ENCODE measurements at places on chromosomes 1 and 21. TPM values are rescaled to one million over a fixed set of nuclear protein-coding genes. Genes with fewer than 3 reads are reported as not detected.

DNA sequence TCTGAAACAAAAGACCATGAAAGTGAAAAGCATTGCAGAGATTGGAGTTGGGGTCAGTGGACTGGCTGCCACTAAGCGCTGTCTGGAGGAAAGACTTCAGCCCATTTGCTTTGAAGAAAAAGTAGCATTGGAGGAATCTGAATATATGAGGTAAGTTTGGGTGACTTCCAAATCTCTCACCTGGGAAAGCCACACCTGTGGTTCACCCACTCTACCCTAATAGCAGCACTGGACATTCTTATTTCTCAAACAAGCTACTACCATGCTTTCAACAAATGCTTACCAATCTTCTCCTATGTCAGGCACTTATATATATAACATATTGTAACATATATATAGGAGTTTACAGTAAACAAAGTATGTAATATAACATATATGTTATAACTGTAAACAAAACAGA, 76.0 kb upstream of the POGK start:
- no peak for DNase-seq

- peak; percentile 65 for DNase-seq
These were observed 539 bp downstream of the LAMC1 start for GRCh38 chr1:183023601-183024316.

GRCh38 chr1:20726118-20726911, 6.2 kb downstream of the SH2D5 start:
- no peak for DNase-seq

DNA sequence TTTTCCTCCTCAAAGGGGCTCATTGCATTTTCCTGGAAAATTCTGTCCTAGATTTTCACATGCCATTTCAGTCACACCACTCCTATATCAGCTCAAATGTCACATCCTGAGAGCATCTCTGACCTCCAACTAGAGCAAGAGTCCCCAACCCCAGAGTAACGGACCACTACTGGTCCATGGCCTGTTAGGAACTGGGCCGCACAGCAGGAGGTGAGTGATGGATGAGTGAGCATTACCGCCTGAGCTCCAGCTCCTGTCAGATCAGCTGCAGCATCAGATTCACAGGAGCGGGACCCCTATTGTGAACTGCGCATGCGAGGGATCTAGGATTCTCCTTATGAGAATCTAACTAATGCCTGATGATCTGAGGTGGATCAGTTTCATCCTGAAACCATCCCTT, 12.7 kb upstream of the RRP15 start:
- no peak for DNase-seq

- no peak for DNase-seq
These were observed at the start of gene NPR1 for GRCh38 chr1:153678519-153679336. TSS of gene NPR1 (plus strand) at chr1:153678688. CDS start at chr1:153679109, 421 bp downstream.

- DNase-seq, result no peak
These were observed 294.5 kb downstream of the RRAGC start for GRCh38 chr1:38565020-38565491.

GRCh38 chr21:34946916-34947534, 102.1 kb downstream of the RUNX1 start:
- DNase-seq, result no peak

GRCh38 chr1:65068202-65069010, 79.6 kb upstream of the AK4 start:
- DNase-seq, result peak; percentile 22

GRCh38 chr1:23403735-23404486, 20.6 kb downstream of the TCEA3 start:
- DNase-seq, result peak; percentile 79

GRCh38 chr1:227260433-227260832, 57.9 kb downstream of the CDC42BPA start:
- no peak for DNase-seq

DNA sequence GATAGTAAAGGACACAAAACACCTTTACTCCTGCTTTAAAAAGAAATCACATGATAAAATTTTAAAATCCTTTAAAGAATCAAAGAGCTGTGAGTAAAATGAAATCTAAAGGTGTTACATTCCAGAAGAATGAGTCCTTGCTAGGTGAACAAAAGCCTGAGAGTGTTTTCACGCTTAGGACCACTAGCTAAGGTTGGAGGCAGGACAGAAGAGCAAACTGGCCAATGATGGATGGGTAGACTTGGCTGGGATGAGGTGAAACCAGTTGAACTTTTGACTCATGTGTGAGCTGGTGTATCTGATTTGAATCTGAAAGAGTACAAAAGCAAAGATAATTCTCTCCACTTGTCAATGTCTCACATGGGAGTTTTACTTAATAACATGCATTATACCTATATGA, 35.1 kb downstream of the CATSPERE start:
- DNase-seq, result no peak

- peak; percentile 52 for DNase-seq
These were observed 455 bp downstream of the BSDC1 start for GRCh38 chr1:32393832-32394140.

DNA sequence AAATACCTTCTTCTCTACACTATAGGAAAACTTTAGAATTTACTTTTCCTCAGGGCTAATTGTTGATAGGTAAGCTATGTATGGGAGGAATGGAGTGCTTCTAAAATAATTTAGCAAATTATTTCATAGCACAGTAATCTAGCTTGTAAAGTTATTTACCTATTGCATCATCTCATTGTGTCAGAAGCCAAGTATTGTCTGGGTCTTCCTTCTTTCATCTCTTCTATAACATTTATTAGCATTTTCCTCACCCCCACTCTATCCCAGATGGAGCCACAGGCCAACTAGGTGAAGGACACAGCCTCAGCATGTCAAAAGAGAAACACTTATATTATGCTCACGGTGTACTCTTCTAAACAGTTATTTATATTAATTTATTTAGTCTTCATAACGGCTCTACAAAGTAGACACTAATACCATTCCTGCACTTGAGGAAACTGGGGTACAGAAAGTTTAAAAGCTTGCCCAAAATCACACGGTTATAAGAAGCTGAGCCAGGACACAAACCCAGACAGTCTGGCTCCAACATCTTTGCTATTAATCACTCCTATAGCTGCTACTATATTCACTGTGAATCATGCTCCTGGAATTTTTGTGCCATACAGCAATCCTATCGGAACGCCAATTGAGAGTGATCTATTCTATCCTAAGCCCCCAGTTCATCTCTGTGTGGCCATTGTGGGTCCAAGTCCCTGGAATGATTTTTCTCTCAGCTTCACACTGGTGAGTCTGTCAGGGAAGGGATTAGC, 43.1 kb downstream of the OR10J5 start:
- no peak for DNase-seq

DNA sequence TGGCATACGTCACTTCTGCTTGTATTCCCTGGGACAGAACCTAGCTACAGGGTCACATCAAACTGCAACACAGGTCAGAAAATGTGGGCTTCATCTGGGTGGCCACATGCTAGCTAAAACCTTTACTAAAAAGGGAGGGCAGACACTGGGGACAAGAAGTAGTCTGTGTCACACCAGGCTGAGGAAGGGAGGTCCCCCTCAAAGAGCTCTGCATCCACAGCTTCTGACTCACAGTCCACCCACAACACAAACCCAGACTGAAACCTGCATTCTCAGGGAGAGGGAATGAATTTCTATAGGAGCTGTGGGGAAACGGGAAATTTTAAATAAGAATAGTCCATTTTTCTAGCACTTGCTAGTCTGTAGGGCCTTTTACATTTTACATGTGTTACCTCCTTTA, 16.2 kb downstream of the OLIG2 start:
- no peak for DNase-seq

- peak; percentile 16 for DNase-seq
These were observed 1016.1 kb downstream of the KCNT2 start for GRCh38 chr1:195591917-195592672.

DNA sequence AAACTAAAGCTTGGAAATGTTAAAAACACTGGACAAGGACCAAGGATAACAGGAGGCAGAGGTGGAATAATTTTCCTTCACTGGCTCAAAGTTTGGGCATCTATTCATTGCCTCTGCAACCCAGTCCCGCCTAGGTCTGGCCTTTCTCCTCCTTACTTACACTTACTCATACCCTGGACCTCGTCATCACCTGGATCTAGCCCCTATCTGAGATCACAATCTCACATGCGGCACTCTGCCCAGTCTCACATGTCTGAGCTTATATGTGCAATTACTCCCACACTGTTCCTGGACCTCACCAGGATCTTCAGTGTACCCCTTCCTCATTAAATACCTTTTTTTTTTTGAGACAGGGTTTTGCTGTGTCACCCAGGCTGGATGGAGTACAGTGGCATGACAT, 37.6 kb downstream of the NVL start:
- DNase-seq, result no peak

- DNase-seq, result no peak
These were observed 53.8 kb downstream of the B3GALNT2 start for GRCh38 chr1:235450433-235450832.

DNA sequence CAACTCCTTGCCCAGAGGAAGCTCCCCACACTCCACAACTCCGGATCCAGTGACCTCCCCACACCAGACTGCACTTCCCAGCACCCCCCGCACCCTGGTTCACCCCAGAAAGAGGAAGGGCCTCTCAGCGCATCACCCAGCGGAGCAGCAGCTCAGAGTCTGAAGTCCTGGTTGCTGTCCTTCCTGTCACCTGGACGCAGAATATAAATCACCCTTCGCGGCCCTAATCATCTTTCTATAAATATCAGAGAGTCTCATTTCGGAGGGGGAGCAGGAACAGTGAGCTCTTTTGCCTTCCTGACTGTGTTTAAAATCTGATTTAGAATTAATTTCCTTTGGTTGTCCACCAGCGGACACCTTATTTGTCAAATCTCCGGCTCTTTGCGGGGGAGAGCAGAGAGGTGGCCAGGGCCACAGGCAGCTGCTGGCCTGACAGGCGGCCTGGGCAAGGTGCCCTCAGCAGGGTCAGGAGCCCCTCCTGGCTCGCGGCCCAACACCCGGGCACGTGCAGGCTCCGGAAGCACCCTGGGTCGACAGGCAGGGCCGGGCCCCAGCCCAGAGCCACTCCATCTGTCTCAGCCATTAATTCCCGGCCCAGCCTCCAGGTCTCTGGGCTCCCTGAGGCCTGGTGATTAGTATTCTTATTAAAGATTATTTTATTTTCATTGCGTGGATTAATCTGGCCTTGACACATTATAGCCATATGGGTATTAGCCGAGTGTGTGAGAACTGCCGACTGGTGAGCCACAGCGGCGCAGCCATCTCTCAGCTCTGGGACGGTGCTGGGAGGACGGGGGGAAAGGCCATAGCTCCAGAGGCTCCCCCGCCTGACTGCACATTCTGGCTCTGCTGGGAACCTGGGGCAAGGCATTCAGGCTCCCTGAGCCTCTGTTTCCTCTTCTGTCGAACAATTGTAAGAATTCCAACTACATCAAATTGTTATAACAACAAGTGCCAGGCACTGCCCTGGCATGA, 19.7 kb downstream of the EPHA8 start:
- DNase-seq, result no peak

RNU1-1 gene
- polyA plus RNA-seq, result not detected

IL24 gene
- 0.36 TPM for polyA plus RNA-seq

CELA3A gene
- polyA plus RNA-seq, result not detected

All from renal pelvis (tissue), 12 donors.